Dorsolateral prefrontal cortex (tissue), 122 donors: ENCODE measurements at places on chromosomes 5 and 9. TPM values are rescaled to one million over a fixed set of nuclear protein-coding genes. Genes with fewer than 3 reads are reported as not detected.

DNA sequence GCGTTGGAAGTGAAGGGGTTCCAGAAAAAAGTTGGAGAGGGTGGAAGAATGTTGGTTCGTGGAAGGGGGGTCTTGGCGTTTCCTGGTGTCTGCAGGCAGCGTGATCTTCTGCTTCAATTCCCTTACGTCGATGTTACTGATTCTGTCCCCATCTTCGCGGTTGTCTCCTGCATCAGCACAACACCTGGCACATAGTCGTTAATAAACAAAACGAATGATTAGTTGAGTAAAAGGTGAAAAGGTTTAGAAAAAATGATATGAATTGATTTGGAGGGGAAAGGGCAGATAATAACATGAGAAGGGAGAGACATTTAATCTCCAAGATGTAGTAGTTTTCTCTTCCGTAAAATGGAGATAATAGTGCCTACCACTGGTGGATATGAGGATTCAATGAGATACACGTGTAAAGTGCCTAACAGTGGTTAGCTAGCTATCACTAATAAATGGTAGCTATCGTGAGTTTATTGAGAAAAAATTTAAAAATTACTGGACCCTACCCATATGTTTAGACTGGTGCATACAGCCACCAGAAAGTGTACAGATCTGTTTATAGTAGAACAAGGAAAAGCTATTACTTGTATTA is 556 bp downstream of the MTREX start:
- no peak for DNase-seq

GRCh38 chr9:127642082-127642740 is 30.1 kb downstream of the STXBP1 start:
- no peak for DNase-seq

FAM169A gene
- total RNA-seq, result 67.7 TPM

DNA sequence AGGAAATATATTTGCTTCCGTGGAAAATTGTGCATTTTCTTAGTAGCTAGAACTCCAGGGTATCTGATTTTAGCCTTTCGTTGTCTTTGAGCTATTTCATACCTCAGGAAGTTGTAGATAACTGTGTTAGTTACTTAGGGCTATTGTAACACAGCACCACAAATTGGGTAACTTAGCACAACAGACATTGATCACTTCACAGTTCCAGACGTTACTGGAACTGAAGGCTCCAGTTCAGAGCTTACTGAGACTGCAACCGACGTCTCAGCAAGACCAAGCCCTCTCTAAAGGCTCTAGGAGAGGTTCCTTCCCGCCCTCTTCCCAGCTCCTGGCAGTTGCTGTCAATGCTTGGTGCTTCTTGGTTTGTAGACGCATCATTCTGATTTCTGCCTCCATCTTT is 17.7 kb upstream of the ANKRD33B start:
- no peak for DNase-seq

DNA sequence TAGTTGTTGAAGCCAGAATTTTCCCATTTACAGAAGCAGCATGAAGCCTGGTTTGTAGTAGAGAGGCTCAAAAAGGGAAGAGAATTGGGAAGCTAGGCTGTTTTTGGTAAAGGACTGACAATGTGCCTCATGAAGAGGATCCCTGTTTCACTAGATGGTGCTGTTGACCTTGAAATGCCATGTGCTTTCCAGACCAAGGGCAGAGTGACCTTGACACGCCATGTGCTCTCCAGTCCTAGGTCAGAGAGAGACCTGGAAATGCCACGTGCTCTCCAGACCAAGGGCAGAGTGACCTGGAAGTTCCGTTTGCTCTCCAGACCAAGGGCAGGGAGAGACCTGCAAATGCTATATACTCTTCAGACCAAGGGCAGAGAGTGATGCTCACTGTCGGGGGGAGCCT is 32.0 kb downstream of the UNC13B start:
- no peak for DNase-seq

DNA sequence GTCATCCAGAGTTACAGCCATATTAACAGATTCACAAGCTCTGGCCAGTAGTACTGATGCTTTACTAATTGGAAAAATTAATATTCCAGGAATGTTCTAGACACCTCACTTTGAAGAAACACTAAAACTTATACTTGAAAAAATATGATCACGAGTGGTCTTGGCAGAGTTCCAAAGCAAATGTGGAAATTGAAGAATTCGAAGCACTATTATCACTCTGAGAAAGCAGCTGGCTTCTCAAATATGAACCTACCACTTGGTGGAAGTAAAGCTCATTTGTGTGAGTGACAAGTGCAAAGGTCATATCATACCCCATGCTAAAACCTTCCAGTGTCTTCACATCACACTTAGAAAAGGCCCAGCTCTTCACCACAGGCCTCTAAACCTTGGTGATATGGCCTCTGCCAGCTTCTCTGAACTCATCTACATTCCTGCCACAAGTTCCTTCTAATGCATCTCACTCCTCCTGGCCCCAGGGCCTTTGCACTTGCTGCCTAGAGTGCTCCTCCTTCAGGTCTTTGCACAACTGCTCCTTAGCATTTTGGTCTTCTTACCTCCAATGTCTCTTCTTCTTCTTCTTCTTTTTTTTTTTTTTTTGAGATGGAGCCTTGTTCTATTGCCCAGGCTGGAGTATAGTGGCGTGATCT is 175.7 kb upstream of the SMIM23 start:
- no peak for DNase-seq
